ENCODE measurements at places on chromosomes 12 and 14.

- H3K36me3 ChIP-seq = peaks cover 3% of the 10 kb centered on the region
- H3K27ac ChIP-seq = no peak overlapping the region
- peaks cover 14% of the 10 kb centered on the region for H3K27me3 ChIP-seq
- DNase-seq = no peak
These were observed 114.0 kb downstream of the PRMT8 start for GRCh38 chr12:3604748-3605586.

GRCh38 chr14:104805941-104806624 is 5.2 kb downstream of the ZBTB42 start:
- no peaks in the 10 kb centered on the region for H3K36me3 ChIP-seq
- no peak overlapping the region for H3K4me3 ChIP-seq
- peak overlapping the region; percentile 29 for H3K27ac ChIP-seq
- peaks cover 8% of the 10 kb centered on the region for H3K4me1 ChIP-seq
- no peaks in the 10 kb centered on the region for H3K27me3 ChIP-seq
- DNase-seq = no peak

- no peak for DNase-seq
- H3K27ac ChIP-seq = no peak overlapping the region
- no peaks in the 10 kb centered on the region for H3K27me3 ChIP-seq
These were observed 187.9 kb downstream of the ETV6 start for GRCh38 chr12:11837216-11837934.

DNA sequence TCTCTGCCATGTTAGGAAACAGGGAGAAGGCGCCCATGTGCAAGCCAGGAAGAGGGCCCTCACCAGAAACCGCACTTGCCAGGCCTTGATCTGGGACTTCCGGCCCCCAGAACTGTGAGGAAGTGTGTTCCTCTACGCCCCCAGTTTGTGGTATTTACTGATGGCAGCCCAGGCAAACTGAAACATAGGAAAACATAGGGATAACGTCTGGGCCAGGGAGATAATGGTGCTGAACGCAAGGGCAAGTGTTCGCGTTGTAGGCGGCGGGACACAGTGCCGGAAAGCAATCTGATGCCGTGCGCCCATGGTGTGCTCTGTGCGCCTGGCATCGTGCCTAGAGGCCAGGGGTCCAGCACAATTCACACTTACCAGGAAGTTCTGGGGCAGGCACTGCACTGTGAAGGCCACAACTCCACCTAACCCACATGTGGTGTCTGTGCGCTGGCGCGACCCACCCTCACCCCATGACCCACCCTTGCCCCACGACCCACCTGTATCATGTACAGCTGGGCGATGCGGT is 53.6 kb downstream of the ARL6IP4 start:
- H3K36me3 ChIP-seq = peaks cover 3% of the 10 kb centered on the region
- H3K27me3 ChIP-seq = no peaks in the 10 kb centered on the region
- H3K27ac ChIP-seq = no peak overlapping the region
- H3K4me1 ChIP-seq = peaks cover 10% of the 10 kb centered on the region

- H3K4me1 ChIP-seq = no peaks in the 10 kb centered on the region
- H3K27ac ChIP-seq = no peak overlapping the region
- H3K36me3 ChIP-seq = no peaks in the 10 kb centered on the region
- DNase-seq = no peak
- peaks cover 16% of the 10 kb centered on the region for H3K27me3 ChIP-seq
- no peak overlapping the region for H3K4me3 ChIP-seq
These were observed 10.2 kb downstream of the INHBC start for GRCh38 chr12:57444744-57445143.

DNA sequence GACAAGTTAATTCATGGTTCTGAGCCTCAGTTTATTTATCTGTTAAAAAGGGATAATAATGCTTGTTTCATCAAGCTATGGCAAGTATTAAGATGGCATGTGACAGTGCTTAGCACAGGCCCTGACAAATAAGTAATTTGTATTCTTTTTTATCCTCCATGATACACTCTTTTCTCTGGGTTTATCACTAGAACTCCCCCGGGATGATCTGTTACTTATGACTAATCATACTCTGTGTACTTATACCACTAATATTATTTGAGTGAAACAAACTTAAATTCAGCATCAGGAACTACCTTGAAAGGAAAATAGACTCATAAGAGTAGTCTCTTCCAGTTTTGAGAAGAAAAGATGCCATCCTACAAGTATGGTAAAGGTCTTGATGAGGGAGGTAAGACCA is 283.8 kb downstream of the PAWR start:
- no peaks in the 10 kb centered on the region for H3K36me3 ChIP-seq
- no peak overlapping the region for H3K4me3 ChIP-seq
- H3K27me3 ChIP-seq = no peaks in the 10 kb centered on the region
- no peak overlapping the region for H3K27ac ChIP-seq

DNA sequence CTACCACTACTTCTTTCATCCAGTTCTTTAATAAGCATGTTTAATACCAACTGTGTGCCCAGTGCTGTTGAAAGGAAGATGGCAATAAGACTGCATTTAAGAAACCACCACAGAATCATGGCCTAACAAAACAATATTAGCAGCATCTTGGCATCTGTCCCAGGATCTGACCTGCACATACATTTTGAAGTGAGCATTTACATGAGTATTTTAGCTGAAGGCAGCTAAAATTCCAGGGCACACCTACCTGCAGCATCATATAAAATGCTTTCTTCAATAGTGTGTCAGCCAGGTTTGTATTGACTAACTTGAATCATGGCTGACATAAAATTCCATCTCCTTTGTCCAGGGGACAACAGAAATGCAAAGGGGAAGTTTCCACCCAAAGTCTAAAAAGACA is 65.0 kb upstream of the ARHGAP5 start:
- H3K4me1 ChIP-seq = no peaks in the 10 kb centered on the region
- H3K36me3 ChIP-seq = no peaks in the 10 kb centered on the region
- DNase-seq = no peak
- peaks cover 38% of the 10 kb centered on the region for H3K27me3 ChIP-seq

- no peak overlapping the region for H3K27ac ChIP-seq
- no peaks in the 10 kb centered on the region for H3K36me3 ChIP-seq
- no peak for DNase-seq
- no peaks in the 10 kb centered on the region for H3K4me1 ChIP-seq
- peaks cover 46% of the 10 kb centered on the region for H3K27me3 ChIP-seq
These were observed 21.4 kb downstream of the CCDC177 start for GRCh38 chr14:69553252-69553651.

- H3K4me3 ChIP-seq = no peak overlapping the region
- H3K36me3 ChIP-seq = no peaks in the 10 kb centered on the region
- no peaks in the 10 kb centered on the region for H3K27me3 ChIP-seq
- DNase-seq = no peak
- peaks cover 4% of the 10 kb centered on the region for H3K4me1 ChIP-seq
These were observed 49.1 kb downstream of the TMX1 start for GRCh38 chr14:51289169-51289568.

- no peak overlapping the region for H3K27ac ChIP-seq
- peaks cover 42% of the 10 kb centered on the region for H3K27me3 ChIP-seq
- H3K36me3 ChIP-seq = no peaks in the 10 kb centered on the region
- DNase-seq = no peak
- no peak overlapping the region for H3K4me3 ChIP-seq
- no peaks in the 10 kb centered on the region for H3K4me1 ChIP-seq
These were observed 67.8 kb downstream of the HMGA2 start for GRCh38 chr12:65891987-65892481.

DNA sequence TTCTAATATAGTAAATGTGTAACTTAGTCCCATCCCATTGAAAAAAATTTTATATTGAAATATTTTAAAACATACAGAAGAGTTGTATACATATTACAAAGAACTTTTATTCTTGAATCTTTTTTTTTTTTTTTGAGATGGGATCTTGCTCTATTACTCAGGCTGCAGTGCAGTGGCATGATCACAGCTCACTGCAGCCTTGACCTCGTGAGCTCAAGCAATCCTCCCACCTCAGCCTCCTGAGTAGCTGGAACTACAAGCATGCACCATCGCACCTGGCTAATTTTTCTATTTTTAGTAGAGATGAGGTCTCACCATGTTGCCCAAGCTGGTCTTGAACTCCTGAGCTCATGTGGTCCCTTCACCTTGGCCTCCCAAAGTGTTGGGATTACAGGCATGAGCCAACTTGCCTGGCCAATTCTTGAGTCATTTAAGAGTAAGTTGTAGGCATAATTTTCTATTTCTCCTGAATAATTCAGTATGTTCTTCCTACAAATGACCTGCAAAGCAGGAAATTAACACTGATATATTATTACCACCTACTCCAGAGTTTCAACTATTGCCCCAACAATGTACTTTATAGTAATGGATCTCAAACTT is 153.0 kb upstream of the BMP4 start:
- DNase-seq = no peak
- H3K4me1 ChIP-seq = no peaks in the 10 kb centered on the region
- no peaks in the 10 kb centered on the region for H3K27me3 ChIP-seq
- H3K4me3 ChIP-seq = no peak overlapping the region
- H3K36me3 ChIP-seq = no peaks in the 10 kb centered on the region
- no peak overlapping the region for H3K27ac ChIP-seq

DNA sequence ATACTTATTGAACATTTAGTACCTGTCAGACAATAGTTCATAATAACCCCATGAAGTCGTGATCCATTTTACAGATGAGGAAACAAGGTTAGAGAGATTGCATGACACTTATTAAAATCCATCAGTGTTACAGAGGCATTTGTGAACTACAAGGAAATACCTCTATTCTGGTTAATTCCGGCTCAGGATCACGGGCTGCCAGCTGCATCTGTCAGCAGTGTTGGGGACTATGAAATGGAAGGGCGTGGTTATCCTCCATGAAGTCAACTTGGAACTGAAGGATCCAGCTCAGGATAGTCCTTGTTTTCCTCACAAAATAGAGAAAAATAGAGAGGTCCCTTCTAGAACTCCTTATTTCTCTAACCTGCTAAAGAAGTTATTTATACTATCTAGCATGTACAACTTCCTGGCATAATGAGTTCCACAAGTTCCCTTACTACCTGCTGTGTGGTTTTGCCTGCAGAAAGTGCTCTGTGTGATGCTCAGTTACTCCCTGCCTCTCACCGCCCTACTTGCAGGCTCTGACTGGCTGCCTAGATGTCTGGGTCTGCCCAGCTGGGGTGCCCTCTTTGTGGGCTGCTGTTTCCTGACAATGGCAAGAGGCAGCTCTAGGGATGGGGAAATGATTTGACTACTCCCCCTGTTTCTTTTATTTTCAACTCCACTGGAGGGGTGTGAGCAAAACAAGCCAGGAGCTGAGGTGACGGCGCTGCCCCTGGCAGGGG is 36.8 kb downstream of the PLXNC1 start:
- H3K4me1 ChIP-seq = peaks cover 9% of the 10 kb centered on the region
- DNase-seq = no peak
- no peaks in the 10 kb centered on the region for H3K27me3 ChIP-seq
- H3K36me3 ChIP-seq = peaks cover 6% of the 10 kb centered on the region
- H3K27ac ChIP-seq = no peak overlapping the region

DNA sequence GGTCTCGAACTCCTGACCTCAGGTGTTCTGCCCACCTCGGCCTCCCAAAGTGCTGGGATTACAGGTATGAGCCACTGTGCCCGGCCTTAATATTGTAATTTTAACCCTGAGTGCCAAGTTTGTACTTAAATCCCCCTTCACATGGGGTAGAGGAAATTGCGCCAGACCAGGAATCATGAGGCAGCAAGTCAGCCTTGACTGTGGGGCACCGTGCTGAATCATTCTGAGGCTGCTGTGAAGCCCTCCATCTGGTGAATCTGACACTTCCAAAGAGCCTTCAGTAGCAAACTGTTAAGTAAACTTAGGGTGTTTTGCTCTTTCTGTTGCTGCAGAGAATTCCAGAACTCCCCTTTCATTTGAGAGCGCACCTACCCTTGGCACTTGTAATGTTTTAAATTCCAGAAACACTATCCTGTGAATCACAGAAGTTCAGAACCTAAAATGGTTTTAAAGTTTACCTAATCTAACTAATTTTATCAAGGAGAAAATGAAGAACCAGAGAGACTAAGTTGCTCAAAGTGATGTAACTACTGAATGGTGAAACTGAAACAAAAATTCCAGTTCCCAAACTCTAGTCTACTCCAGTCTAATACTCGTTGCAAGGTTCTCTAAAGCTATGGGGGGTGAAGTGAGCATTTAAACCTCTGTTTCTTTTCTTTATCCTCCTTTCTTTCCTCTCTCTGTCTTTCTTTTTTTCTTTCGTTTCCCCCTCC is 7.5 kb downstream of the HEBP1 start:
- no peak overlapping the region for H3K4me3 ChIP-seq
- no peak for DNase-seq
- no peaks in the 10 kb centered on the region for H3K36me3 ChIP-seq
- H3K4me1 ChIP-seq = peaks cover 14% of the 10 kb centered on the region
- H3K27me3 ChIP-seq = no peaks in the 10 kb centered on the region
- H3K27ac ChIP-seq = peak overlapping the region; percentile 22

DNA sequence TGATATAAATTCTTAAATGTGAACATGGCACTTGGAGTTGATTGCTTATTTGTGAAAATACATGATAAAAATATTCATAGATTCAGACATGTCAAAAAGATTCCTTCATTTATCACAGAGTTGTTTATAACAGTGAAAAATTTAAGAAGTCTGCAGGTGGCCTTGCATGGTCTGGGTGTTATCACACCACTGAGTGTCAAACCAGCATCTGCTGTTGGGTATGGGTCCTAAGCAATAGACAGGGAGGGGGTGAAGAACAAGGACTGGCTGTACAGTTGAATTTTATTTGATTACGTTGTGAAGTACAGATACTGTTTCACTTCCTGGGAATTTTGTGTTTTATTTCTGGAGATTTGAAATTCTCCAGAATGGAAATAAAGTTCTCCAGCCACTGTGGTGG is 180.4 kb upstream of the HIF1A start:
- H3K27ac ChIP-seq = peak overlapping the region; percentile 85

DNA sequence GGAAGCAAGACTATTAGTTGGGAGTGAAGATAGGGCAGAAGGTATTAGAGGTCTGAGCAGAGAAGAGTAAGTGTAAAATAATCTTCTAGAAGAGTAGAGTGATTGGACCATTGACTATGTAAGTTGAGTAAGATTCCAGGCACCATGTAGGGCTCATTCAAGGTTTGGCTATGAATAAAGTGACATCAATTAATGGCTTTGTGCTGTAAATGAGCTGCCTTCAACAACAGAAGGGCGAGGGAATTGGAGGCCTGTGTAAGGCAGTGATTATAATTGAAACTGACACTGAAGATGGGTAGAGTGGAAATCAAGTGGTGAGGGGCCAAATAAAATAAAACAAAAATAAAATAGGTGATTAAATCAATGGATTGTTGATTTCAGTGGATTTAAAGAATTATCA is 26.4 kb downstream of the PTPRQ start:
- H3K36me3 ChIP-seq = no peaks in the 10 kb centered on the region
- DNase-seq = no peak
- no peaks in the 10 kb centered on the region for H3K4me1 ChIP-seq
- H3K27ac ChIP-seq = no peak overlapping the region
- no peaks in the 10 kb centered on the region for H3K27me3 ChIP-seq
- no peak overlapping the region for H3K4me3 ChIP-seq

Measured in central memory CD8-positive, alpha-beta T cell (primary cell).